T-helper 17 cell (primary cell): ENCODE measurements at places on chromosomes 11 and 22. TPM values are rescaled to one million over a fixed set of nuclear protein-coding genes. Genes with fewer than 3 reads are reported as not detected.

CDC42EP2 gene
- total RNA-seq = not detected

C11orf21 gene
- 50.1 TPM for total RNA-seq

MARK2 gene
- total RNA-seq = 53.5 TPM

DDIAS gene
- total RNA-seq = 0.47 TPM

OR6T1 gene
- not detected for total RNA-seq

ZNF195 gene
- 27.6 TPM for total RNA-seq

OR5B21 gene
- 0.32 TPM for total RNA-seq

SYCE3 gene
- total RNA-seq = not detected

INPP5J gene
- 0.25 TPM for total RNA-seq

E2F8 gene
- total RNA-seq = 0.21 TPM

OR10A5 gene
- not detected for total RNA-seq

OR5T1 gene
- not detected for total RNA-seq

CCDC87 gene
- total RNA-seq = 2.3 TPM

SOX6 gene
- 0.10 TPM for total RNA-seq

INS gene
- total RNA-seq = not detected

OR10D3 gene
- not detected for total RNA-seq

SHANK3 gene
- 0.07 TPM for total RNA-seq

TPCN2 gene
- total RNA-seq = 9.1 TPM

DEUP1 gene
- not detected for total RNA-seq

GLB1L3 gene
- total RNA-seq = 2.0 TPM

CHRNA10 gene
- 0.82 TPM for total RNA-seq

MSANTD4 gene
- total RNA-seq = 6.4 TPM

ADAMTS15 gene
- not detected for total RNA-seq

PRPF19 gene
- total RNA-seq = 66.7 TPM

NLRP6 gene
- total RNA-seq = 3.5 TPM

FADD gene
- 8.2 TPM for total RNA-seq

FOLR1 gene
- not detected for total RNA-seq

TMEM191B gene
- not detected for total RNA-seq

ACR gene
- total RNA-seq = not detected

HBD gene
- total RNA-seq = 1.0 TPM

CBX7 gene
- 87.9 TPM for total RNA-seq

CSRP3 gene
- not detected for total RNA-seq

OR52E5 gene
- total RNA-seq = not detected

WT1 gene
- not detected for total RNA-seq

SPDYC gene
- 0.68 TPM for total RNA-seq

MYRF gene
- total RNA-seq = 1.5 TPM

UCP2 gene
- total RNA-seq = 701 TPM

OR52M1 gene
- not detected for total RNA-seq

LMO2 gene
- 1.8 TPM for total RNA-seq

MICALL1 gene
- 19.2 TPM for total RNA-seq

CHRM1 gene
- not detected for total RNA-seq

OR6A2 gene
- total RNA-seq = not detected

OR52I2 gene
- total RNA-seq = not detected

CD248 gene
- not detected for total RNA-seq

GDPD4 gene
- total RNA-seq = not detected

UCP3 gene
- 5.5 TPM for total RNA-seq

DEFB131B gene
- not detected for total RNA-seq

H19 gene
- not detected for total RNA-seq

CYP2R1 gene
- 14.6 TPM for total RNA-seq

MFNG gene
- 150 TPM for total RNA-seq

SLCO2B1 gene
- not detected for total RNA-seq

SLC7A4 gene
- total RNA-seq = 0.13 TPM

VSIG10L2 gene
- total RNA-seq = not detected

CHRM4 gene
- total RNA-seq = 4.8 TPM

ARFGAP3 gene
- 39.7 TPM for total RNA-seq

BTBD18 gene
- total RNA-seq = not detected
